CD4-positive, CD25-positive, alpha-beta regulatory T cell (primary cell): ENCODE measurements at places on chromosomes 4 and X. TPM values are rescaled to one million over a fixed set of nuclear protein-coding genes. Genes with fewer than 3 reads are reported as not detected.

NOX1 gene
- polyA plus RNA-seq = not detected

GRCh38 chr4:108861334-108861733, 98.5 kb upstream of the ETNPPL start:
- no peak overlapping the region for H3K27ac ChIP-seq
- H3K4me1 ChIP-seq = no peaks in the 10 kb centered on the region
- no peaks in the 10 kb centered on the region for H3K27me3 ChIP-seq
- no peak for DNase-seq
- H3K4me3 ChIP-seq = no peak overlapping the region

DNA sequence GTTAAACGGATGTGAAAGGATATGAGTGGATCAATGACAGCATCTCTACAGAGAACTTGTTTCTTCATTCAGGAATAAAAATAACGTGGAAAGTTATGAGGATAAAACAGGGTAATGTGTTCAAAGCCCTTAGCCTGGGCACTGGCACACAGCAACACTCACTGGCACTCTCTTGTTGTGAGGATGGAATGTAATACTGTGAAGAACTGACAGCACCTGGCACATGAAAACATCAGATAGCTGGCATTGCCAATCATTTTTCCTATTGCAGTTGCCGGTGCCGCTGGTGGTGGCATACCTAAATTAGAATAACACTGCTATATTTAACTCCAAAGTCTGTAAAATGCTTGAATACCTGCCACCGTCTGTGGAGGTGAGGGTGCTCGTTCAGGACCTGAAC, 1061.2 kb downstream of the DMD start:
- no peaks in the 10 kb centered on the region for H3K27me3 ChIP-seq
- no peaks in the 10 kb centered on the region for H3K36me3 ChIP-seq
- H3K4me1 ChIP-seq = no peaks in the 10 kb centered on the region
- H3K4me3 ChIP-seq = no peak overlapping the region

DNA sequence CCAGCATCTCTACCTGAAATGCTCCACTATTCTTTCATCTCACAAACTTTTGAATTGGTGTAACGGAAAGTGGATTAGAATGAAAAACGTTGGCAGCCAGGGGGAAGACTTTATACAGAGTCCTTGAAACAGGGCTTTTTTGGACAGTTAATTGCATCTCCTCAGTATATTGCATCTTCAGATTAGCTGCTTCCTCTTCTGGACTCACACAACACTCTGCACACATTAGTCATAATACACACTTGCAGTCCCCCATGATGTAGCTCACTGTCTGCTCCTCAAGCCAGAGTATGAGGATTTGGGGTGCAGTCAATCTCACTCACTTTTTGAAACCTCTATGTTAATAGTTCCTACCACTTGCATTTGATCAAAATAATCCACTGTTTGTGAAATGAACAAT, 101.0 kb downstream of the ADGRA3 start:
- H3K27me3 ChIP-seq = no peaks in the 10 kb centered on the region
- H3K4me1 ChIP-seq = no peaks in the 10 kb centered on the region
- DNase-seq = no peak
- no peak overlapping the region for H3K4me3 ChIP-seq
- H3K27ac ChIP-seq = no peak overlapping the region
- H3K36me3 ChIP-seq = no peaks in the 10 kb centered on the region

DNA sequence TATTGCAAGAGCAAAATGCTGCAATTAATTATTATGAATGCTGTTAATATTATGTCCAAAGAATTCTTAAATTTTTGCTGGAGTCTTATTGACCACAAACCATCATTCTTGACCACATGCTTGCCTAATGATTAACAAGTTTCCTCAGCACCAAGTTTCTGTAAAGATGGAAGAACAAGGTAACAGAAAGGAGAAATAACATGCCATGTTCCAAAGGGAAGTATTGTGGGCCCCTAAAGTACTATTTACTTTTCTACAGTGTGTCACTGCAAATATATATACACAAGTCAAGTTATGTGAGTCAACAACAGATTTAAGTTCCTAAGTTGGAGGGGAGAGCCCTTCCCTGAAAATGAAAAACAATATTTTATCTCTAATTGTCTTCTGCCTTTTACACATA, 20.6 kb downstream of the FAM47E start:
- DNase-seq = no peak
- no peaks in the 10 kb centered on the region for H3K36me3 ChIP-seq
- H3K4me3 ChIP-seq = no peak overlapping the region
- H3K4me1 ChIP-seq = no peaks in the 10 kb centered on the region
